Fibroblast of pulmonary artery (primary cell): ENCODE measurements at places on chromosomes 13 and 19.

DNA sequence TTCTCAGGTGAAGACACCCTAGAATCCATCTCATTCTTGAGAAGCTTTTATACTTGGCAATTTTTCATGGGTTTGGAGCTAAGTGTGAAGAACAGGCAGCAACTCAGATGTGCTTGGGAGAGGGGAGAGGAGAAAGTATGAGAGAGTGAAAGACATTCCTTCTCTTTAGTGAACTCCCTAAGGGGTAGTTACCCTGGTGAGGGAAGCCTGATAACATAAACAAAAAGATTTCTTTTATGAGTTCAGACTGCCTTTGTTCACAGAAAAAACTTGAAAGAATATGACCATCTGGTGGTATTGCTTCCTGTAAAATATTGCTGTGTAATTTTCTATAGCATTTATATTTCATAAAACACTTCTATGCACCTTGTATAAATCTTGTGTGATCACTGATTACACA is at the start of gene STOML3:
Gene STOML3, minus strand, starts transcription at position 139 of the 400 bp plus-strand sequence. Its CDS starts 110 bp downstream, at position 29.
- peak; percentile 10 for DNase-seq

DNA sequence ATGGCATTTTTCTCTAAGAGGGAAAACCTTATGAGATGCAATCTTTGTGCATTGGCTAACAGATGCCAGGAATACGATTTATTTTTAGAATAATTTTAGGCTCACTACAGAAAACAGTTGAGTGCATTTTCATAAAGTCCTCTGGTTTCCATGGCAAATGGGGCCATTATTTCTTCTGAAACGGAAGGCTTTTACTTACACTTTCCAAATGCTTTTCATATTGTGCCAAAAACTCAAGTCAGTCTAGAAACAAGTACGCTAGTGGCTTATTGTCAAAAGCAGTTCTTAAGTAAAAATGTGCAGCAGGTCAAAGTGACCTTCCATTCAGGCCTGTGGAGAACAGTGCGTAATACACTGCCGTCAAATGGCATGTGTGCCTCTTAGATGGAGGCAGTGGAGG is 628.7 kb downstream of the EFNB2 start:
- no peak for DNase-seq

DNA sequence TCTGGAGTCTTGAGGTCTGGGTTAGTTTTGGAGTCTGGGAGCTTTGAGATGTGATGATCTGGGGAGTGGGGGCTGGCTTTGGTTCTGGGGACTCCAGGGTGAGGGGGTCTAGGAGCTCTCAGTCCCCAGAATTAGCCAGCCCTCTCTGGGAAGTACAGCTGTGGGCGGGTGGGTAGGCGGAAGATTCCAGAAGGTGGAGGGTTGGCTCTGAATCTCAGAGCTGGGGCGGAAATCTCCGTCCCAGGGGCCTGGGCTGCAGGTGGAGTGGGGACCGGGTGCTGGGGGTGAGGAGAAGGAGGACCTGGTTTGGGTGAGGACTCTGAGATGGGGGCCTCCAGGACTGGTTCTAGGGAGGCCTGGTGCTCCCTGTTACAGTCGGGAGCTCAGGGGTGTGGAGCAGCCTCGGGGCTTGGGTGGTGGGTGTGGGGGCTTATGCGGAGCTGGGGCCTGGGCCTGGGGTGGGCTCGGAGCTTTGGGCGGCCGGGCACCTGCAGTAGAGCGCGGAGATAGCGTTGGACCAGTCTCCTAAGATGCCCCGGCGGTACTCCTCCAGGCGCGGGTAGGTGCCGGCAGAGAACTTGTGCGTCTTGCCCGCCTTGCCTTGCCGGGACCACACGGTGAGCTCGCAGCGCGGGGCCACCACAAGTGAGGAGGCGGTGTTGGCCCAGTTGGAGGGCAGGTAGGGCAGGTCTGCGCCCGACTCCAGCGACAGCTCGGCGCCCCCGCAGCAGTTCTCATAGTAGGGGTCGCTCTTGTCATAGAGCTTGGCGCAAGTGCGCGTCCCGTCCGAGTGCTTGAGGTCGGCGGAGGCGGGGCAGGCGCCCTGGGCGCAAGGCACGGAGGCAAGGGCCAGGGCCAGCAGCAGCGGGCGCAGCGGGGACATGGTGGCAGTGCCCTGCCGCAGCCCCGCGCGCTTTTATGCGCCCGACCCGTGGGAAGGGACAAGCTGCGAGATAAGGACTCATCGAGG is at the start of gene SYCN:
Gene SYCN, minus strand, starts transcription at position 892 of the 970 bp plus-strand sequence. Its CDS starts 9 bp downstream, at position 883.
- DNase-seq, result no peak

GRCh38 chr13:93589788-93590187 is 363.2 kb downstream of the GPC6 start:
- no peak for DNase-seq

GRCh38 chr19:51926426-51926783 is 867 bp upstream of the ZNF613 start:
- no peak for DNase-seq

DNA sequence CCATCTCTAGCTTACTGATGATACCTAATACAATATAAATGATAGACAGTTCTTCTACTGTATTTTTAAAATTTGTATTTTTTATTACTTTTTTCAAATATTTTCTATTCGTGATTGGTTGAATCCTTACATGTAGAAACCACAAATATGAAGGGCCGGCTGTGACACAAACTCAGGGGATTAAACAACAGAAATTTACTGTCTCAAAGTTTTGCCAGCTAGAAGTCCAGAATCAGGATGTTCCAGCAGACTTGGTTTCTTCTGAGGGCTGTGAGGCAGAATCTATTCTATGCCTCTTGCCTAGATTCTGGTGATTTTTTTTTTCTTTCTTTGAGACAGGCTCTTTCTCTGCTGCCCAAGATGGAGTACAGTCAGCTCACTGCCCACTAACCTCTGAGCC is 13.8 kb downstream of the FPR1 start:
- no peak for DNase-seq
